Spleen (tissue), 13 donors: ENCODE measurements at places on chromosomes 1 and 21. TPM values are rescaled to one million over a fixed set of nuclear protein-coding genes. Genes with fewer than 3 reads are reported as not detected.

DNA sequence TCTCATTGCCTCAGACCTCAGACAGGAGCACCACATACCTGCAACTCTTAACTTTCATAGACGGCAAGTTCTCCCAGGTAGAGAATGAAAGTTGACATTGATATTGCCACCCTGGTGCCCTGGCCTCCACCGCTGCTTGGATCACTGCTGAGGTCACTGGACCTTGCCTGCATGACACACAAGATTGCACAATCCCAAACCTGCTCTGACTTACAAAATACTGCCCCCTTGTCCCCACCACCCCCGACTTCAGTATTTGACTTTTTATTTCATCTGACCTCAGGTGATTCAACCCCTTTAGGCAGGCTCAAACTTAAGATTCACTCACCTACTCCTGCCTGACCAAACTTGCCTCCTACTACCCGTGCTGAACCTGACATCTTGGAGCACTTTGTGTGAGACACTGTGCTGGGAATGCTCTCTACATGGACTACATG is 43.1 kb upstream of the S1PR1 start:
- H3K27me3 ChIP-seq = no peaks in the 10 kb centered on the region
- no peak for DNase-seq
- H3K4me3 ChIP-seq = no peak overlapping the region
- no peaks in the 10 kb centered on the region for H3K36me3 ChIP-seq
- peaks cover 7% of the 10 kb centered on the region for H3K4me1 ChIP-seq
- no peak overlapping the region for H3K27ac ChIP-seq

DNA sequence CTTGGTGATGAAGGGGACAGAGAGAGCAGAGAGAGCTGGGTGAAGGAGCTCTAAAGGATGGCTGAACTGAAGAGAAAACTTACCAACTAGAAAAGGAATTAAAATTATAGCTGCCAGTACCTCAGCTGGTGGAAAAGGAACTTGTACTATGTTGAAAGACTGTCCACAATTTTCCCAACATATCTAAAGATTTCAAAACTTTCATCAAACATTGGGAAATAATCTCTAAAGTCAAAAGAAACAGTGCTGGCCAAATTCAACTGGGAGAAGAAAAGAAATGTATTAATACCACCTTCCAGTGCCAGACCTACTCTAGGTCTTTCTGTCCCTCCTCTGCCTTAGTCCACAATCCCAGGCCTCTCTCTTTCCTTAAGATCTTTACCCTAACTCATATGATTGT is 6.1 kb downstream of the SMG5 start:
- peaks cover 84% of the 10 kb centered on the region for H3K36me3 ChIP-seq
- no peak for DNase-seq
- H3K4me3 ChIP-seq = no peak overlapping the region
- peak overlapping the region; percentile 80 for H3K27ac ChIP-seq
- no peaks in the 10 kb centered on the region for H3K27me3 ChIP-seq

DNA sequence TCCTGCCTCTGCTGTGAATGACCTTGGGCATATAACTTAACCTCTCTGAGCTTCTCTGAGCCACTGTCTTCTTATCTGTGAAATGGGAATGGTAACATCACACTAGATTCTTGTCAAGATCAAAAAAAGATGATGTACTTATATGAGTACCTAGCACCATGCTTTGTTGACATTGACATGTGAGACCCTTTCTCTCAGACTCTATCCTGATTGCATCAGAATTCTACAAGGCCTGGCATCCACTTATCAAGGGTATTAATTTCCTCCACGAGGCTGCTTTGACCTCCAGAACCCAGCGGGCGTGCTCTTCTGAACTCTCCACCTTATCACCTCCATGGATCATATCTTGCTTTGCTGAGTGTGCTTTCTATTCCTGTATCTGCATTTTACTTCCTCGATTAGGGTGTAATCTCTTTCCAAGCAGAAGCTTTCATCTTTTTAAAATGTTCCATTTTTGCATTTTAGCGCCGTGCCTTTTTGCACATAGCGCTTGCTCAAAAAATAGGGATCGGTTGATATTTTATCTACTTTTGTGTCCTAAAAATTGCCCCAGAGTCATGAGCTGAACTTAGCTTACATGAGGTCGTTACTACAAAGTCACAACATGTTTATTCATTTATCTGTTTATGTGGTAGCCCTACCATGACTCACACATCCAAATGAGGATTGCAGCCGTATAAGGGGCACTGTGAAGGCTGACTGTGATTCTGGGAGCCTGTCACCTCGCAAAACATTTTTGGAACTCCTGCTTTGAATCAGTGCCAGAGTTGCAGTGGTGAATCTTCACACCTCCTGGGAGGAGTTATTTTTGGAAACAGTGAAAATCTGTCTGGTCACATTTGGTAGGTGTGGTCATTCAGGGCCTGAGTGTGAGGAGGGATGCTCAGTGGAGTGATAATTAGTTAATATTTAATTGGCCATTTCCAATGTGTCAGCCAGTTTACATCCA is 63.2 kb downstream of the IER5 start:
- no peak for DNase-seq
- H3K27ac ChIP-seq = no peak overlapping the region
- no peak overlapping the region for H3K4me3 ChIP-seq
- H3K4me1 ChIP-seq = peaks cover 43% of the 10 kb centered on the region

GRCh38 chr1:206939841-206940587 is 6.3 kb downstream of the PIGR start:
- H3K27me3 ChIP-seq = no peaks in the 10 kb centered on the region
- H3K36me3 ChIP-seq = no peaks in the 10 kb centered on the region
- H3K4me1 ChIP-seq = no peaks in the 10 kb centered on the region
- no peak for DNase-seq
- H3K27ac ChIP-seq = no peak overlapping the region
- H3K4me3 ChIP-seq = no peak overlapping the region

ALPL gene
- polyA plus RNA-seq = 19.5 TPM

ERO1B gene
- 3.9 TPM for polyA plus RNA-seq

C1QC gene
- 98.7 TPM for polyA plus RNA-seq

ETNK2 gene
- polyA plus RNA-seq = 1.9 TPM
